ENCODE measurements at places on chromosomes 2 and 18. TPM values are rescaled to one million over a fixed set of nuclear protein-coding genes. Genes with fewer than 3 reads are reported as not detected.

The TRIM43B gene
- total RNA-seq, result not detected

The SFT2D3 gene
- total RNA-seq, result 13.6 TPM

DNA sequence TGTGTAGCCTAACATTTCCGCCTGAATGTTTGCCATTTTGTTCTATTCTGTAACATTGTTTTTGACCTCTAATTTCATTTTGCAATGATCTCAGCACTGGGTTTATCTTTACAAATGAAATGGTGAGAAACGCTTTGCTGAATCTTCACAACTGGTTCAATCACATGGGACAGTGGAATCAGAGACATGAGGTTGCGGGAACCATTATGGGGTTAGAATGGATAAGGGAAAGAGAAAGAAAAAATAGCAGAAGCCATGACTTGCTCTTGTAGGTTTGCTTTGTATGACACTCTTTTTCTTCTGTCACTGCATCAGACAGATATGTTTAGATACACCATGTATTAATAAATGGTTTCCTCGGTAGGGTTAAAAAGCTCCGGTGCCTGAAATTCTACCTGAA is 114.3 kb upstream of the PELI1 start:
- DNase-seq, result no peak

DNA sequence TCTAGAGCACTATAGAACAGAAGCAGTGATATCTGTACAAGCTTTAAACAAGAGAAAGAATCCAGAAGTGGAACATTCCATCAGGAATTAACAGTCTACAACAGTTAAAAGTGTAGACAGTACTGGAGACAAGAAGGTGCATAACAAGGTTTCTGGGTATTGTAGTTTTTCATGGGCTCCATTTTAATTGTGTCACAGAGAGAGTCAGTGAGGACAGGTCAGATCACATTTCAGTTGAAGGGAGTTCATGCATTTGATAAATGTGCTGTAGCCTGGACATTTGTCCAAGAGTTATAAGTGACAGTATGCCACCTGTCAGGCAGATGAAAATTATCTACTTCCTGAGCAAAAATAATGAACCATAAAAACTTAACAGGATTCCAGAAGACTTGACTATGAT is 328.6 kb downstream of the CNTNAP5 start:
- DNase-seq, result no peak

The CCL20 gene
- total RNA-seq, result not detected

The PAX3 gene
- total RNA-seq, result not detected

- DNase-seq, result no peak
Measured at GRCh38 chr2:234640657-234641056, 143.8 kb upstream of the ARL4C start.

The PRSS56 gene
- total RNA-seq, result not detected

GRCh38 chr2:38907743-38908562 is 18.3 kb downstream of the ARHGEF33 start:
- no peak for DNase-seq

DNA sequence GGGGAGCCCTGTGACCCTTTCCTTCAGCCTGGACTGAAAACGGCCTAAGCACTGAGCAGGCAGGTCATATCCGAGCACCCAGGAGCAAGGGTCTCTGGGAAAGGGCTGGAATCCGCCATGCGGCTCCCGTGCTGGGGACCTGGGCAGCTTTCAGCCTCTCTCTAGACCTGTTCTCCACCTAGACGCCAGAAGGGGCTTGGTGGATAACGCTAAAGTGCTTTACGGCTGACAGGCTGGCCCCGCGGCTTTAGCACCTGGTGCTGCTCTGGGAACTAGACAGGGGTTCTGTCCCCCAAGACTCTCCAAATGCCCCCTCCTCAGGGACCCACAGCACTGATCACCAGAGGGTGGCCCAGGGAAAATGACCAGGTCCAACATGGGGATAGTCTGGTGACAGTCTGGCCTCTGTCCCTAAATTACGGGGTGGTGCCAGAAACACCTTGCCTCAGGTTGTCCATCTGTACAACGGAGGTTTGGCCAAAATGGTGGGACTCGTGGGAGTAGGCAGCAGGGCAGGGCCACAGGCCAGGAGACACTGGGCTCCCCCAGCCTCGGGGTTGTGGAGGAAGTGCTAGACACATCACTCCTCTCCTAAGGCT is 13.0 kb downstream of the SDC1 start:
- DNase-seq, result no peak

- no peak for DNase-seq
Measured at GRCh38 chr18:14947482-14948162, 199.7 kb downstream of the ANKRD30B start.

The MRPL30 gene
- total RNA-seq, result 18.5 TPM

DNA sequence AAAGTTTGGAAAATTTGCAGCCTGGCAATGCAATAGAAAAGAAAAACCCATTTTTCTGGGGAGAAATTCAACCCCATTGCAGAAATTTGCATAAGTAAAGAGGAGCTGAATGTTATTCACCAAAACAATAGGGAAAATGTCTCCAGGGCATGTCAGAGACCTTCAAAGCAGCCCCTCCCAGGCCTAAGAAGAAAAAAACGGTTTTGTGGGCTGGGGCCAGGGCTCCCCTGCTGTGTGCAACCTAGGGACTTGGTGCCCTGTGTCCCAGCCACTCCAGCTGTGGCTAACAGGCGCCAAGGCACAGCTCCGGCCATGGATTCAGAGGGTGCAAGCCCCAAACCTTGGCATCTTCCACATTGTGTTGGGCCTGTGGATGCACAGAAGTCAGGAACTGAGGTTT is 224.5 kb downstream of the TXNL1 start:
- no peak for DNase-seq

The PLEK gene
- total RNA-seq, result 39.9 TPM

DNA sequence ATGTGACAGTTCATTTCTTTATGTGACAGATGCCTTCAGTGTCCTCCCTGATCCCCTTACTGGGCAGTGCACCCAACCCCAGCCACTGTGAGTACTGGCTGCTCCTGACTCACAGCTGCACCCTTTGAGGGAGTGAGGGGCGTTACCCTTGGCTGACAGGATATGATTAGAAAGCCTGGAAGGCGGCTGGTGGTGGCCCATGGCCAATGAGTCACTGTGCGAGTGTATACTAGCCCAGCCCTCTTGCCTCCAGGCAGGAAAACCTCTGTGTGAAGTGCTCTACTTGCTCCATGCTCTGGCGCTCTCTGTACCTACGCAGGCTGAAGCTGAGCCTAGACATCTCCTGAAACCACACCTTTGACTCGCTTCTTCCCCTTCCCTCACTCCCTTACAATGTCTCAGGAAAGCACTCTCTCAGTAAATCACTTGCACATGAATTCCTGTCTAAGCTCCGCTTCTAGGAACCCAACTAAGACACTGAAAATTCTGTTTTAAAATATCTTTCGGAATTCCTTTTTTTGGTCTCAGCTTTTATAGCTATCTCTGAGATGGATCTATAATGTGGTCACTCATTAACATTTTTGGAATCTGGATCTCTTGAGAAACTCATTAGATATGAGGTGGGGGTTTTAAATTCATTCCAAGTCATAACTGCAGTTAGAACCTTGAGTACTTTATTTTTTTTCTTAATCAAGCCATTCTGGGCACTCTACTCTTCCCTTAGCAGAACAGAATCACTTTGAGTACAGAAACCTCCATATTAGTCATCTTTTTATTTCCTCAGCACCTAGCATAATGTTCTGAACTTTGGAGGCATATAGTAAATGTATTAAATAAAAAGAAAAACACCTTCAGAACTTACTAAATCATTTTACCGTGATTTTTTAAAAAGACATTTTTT is 25.3 kb upstream of the STAM2 start:
- no peak for DNase-seq

DNA sequence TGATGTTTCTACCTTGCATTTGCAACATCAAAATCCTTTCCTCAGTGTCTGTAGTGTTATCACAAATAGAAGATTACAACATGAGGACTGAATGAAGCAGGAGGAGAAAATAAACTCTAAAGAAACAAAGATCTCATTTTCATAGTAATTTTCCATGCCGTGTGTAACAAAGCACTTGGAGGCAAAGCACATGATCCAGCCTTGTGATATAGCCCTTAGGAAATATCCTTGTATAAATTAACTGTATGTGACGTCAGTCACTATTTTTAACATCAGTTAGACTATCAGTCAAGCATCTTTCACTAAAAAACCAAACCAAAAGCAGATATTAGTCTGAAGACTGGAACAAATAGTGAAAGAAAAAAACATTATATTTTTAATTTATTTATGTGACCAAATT is 492.1 kb upstream of the CNTNAP5 start:
- no peak for DNase-seq

DNA sequence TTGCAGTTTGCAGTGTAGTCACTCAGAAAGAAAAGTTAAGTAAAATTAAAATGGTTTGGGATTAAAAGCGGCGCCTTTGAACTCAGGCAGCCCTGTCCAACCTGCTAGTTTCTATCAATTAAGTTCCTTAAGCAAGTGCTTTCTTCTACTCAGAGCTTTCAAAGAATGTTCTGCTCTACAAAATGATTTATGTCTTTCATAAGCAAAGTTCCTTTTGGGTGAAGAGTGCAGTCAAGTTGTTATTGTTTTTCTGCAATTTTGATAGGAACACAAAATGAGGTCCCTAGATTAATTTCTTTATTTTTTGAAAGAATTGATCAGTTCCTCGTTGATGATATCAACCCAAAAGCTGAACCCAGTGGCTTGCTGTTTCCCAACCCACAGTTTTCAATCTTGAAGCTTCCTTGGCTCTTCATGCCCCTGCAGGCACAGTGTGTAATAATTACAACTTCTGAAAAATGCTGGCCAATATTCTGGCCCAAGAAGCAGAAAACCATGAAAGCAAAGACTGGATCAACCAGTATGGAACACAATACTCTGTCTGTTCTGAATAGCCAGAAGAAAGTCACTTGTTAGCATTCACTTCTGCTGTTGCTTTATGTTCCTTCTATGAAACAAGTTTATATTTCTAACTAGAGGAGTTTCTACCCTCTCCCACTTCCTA is 89.1 kb downstream of the TGIF1 start:
- no peak for DNase-seq

- no peak for DNase-seq
Measured at GRCh38 chr2:73448856-73449255, 63.2 kb downstream of the ALMS1 start.

The EVX2 gene
- total RNA-seq, result not detected

GRCh38 chr2:137951586-137951985 is 12.7 kb upstream of the HNMT start:
- no peak for DNase-seq

- no peak for DNase-seq
Measured at GRCh38 chr18:63480476-63480875, 3.7 kb downstream of the SERPINB5 start.

- DNase-seq, result no peak
Measured at GRCh38 chr2:113809076-113809736, 52.8 kb upstream of the SLC35F5 start.

The MPP4 gene
- total RNA-seq, result not detected

The MAPRE2 gene
- 62.6 TPM for total RNA-seq

GRCh38 chr2:2188344-2188920 is 142.6 kb downstream of the MYT1L start:
- no peak for DNase-seq

GRCh38 chr18:69838620-69839411 is 108.9 kb downstream of the CD226 start:
- no peak for DNase-seq

The PLGLB1 gene
- total RNA-seq, result 16.9 TPM

DNA sequence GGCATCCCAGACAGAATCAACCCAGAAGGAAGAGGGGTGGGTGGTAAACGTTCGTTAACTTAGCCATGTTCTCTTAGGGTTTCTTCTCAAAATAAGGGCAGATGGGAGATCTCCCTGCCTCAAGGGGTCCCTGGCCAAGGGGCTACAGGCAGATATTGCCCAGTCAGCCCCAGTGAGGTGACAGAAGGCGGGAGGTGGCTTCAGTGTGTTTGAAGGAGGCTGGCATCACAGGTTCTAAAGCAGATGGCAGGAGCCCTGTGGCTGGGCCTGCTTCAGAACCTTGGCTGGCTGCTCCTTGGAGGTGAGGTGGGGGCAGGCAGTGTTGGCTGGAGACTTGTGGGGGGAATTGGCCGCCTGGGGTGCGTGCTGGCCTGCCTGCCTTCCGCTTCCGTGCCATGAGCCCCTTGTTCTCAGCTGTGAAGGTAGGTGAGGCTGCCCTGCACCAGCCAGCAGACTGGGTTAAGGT is 23.5 kb downstream of the HPCAL1 start:
- DNase-seq, result no peak

- DNase-seq, result no peak
Measured at GRCh38 chr18:1252936-1253335, 348.3 kb downstream of the ADCYAP1 start.

- DNase-seq, result no peak
Measured at GRCh38 chr18:52060607-52061304, 279.2 kb upstream of the DCC start.

- DNase-seq, result no peak
Measured at GRCh38 chr2:51697095-51697494, 665.2 kb upstream of the NRXN1 start.

- no peak for DNase-seq
Measured at GRCh38 chr2:205357732-205358131, 324.6 kb upstream of the NRP2 start.

- no peak for DNase-seq
Measured at GRCh38 chr18:25251068-25251467, 100.9 kb downstream of the ZNF521 start.

GRCh38 chr2:101942851-101943250 is 48.9 kb upstream of the IL1R2 start:
- DNase-seq, result no peak

The C2orf80 gene
- total RNA-seq, result not detected

- DNase-seq, result no peak
Measured at GRCh38 chr18:59941331-59941730, 41.5 kb downstream of the PMAIP1 start.

DNA sequence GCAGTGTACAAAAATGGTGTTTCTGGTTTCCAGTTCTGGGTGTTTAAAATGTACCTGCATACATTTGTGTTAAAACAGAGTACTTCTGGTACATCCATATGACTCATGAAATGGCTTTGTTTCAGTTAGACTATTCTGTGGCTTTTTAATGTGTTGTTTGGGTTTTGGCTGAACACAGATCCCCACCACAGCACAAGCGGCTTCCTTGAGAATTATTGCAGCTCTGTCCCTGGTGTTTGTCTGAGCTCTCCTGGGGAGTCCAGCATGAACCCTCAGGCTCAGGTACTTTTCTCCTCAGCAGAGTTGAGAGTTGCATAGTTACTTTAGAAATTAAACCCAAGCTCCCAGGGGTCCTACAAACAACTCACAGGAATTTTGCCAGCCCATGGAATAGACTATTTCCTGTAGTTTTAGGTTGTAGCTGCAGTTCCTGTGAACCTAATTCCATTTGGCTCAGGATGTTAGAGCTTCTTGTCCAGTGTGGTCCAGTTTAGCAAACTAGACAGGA is 64.8 kb upstream of the EML6 start:
- DNase-seq, result no peak

GRCh38 chr18:72640557-72640956 is 96.4 kb upstream of the CBLN2 start:
- no peak for DNase-seq

DNA sequence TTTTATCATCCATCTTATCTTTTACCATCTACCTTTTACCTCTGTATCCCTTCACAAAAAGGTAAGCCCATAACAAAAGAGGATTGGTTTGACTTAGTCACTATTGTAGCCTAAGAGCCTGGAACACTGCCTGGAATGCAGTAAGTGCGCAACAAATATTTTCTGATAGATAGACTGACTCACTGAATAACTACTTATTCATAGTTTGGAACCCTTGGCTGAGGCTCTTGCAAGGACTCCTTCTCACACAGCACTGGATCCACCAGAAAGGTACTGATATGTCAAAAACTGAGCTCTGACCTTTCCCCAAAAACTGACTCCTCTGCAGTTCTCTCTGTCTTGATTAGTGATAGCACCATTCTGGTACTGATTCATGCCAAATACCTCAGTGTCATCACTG is 426.7 kb downstream of the SETBP1 start:
- no peak for DNase-seq
